ENCODE measurements at places on chromosomes 12 and 14.
A peak's percentile ranks its signal among the peaks of the same experiment; 100 is the strongest.

DNA sequence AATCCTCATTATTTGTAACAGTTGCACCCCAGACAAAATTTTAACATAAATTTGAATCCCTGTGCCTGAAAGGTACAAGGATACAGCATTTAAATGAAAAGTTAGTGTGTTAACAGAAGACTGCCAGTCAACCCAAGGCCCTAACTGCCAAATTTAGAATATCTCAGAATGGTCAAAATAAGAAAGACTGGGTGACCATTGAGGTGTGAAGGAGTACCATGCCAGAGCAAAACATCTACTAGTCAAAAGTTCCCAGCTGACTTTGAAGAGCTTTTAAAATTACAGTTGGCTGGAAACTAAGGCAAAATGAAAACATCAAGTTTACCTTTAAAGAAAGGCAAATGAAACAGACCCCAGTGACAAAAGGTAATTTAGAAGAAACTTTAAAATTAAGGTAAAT, 18.4 kb downstream of the SAV1 start:
- DNase-seq, result no peak

GRCh38 chr14:36845356-36846012, 183.8 kb downstream of the PAX9 start:
- DNase-seq, result no peak

GRCh38 chr14:36976571-36977023, 195.8 kb downstream of the SLC25A21 start:
- DNase-seq, result no peak

DNA sequence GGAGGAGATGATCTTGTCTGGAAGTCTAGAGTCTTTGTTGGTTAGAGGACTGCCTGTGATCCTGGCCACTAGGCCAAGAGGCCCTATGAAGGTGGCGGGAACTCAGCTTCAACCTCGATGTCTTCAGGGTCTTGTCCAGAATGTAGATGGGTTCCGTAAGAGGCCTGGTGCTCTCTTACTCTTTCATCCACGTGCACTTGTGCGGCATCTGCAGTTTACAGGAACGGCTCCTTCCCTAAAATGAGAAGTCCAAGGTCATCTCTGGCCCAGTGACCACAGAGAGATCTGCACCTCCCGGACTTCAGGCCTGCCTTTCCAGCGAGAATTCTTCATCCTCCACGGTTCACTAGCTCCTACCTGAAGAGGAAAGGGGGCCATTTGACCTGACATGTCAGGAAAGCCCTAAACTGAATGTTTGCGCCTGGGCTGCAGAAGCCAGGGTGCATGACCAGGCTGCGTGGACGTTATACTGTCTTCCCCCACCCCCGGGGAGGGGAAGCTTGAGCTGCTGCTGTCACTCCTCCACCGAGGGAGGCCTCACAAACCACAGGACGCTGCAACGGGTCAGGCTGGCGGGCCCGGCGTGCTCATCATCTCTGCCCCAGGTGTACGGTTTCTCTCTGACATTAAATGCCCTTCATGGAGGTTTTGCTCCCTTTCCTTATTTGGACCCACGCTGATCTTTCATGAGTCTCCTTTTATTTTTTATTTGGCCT, 17.7 kb downstream of the WNT5B start:
- no peak for DNase-seq

DNA sequence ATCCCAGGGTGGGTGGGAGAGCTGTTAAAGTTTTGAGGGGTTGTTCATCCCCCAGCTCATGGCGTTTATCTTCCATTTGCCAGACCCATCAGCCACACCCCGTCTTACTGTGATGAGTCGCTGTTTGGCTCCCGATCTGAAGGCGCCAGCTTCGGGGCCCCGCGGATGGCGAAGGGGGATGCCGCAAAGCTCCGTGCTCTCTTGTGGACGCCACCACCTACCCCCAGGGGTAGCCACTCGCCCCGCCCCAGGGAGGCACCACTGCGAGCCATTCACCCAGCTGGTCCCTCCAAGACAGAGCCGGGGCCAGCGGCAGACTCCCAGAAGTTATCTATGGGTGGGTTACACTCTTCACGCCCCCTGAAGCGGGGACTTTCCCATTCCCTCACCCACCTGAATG, 5.7 kb downstream of the RITA1 start:
- DNase-seq, result no peak

DNA sequence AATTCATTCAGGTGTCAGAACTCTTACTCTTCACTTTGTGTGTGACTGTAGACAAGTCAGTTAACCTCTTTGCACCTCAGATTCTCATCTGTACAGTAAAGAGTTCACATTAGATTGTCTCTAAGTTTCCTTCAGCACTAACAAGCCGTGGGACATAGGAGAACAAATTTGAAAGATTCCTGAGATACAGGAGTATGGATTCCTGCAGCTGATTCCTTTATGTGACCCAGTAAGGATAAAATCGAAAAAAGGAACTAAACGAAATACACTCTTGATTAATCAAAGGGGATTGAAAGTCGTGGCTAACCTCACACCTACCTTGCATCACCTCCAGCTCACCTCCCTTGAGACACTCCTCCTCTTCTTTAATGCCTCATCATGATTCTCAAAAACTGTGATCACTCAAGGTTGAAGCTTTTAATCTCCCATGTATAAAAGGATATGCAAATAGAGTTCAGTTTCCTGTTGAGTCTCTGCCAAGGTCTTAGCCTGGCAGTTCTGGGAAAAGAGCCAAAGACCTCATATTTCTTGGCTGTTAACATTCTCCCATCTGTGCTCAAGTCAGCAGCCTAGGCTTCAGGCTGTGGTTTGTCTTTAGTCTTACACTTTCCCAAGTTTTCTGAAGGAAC, 156.6 kb downstream of the DAD1 start:
- peak; percentile 63 for DNase-seq

DNA sequence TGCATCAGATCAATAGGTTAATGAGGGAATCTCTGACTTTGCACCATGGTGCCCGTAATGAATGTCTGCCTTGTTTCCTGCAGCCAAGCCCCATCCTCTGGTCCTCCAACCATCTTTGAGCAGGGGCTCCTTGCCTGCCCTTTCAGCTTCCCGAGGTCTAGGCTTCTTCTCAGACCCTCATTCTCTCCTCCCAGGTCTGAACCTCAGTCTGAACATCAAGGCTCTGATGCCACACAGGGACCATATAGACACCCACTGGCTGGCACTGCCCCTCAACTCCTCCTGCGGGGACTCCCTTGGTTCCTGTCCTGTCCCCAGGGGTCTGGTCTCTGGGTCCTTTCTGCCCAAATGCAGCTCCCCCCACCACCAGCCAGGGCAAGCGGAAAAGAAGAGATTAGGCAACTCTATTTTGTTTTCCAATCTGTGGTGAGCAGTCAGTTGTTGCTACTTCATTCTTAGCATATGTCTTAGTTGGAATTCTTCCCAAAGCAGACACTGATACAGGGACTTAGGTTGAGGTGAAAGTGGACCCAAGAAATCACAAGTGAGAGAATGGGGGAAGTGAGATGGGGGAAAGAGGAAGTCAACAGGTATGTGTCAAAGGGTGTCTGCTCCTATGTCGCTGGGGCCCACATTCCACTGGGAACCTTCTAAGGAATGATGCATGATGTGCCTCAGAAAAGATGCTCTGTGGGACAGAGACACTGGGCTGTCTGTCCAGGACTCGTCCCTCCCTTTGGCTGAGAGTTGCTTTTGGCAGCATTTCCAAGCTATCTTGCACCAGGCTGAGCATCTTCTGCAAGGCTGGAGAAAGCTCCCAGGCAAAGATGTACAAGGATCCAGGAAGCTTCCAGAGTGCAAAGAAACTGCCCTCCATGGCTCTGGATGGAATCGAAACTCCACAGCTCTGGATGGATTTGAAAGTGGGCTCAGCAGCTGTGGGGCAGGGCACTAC, 1096.5 kb upstream of the TMEM132C start:
- DNase-seq, result no peak

DNA sequence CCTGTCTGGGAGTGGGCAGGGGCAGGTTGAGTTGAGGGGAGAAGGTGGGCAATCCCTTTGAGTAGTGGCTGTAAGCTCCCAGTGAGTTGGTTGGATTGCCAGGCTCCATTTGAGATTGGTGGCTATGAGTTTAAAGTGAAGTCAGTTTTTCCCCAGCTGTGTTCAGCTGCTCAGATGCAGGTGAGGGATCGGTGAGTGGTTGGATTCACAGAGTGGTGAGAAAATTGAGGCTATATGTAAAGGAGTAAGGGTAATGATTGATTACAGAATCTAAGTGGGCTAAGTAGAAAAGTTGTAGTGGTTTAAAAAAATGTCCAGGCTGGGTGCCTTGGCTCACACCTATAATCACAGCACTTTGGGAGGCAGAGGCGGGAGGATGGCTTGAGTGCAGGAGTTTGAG, 68.6 kb downstream of the GLRX5 start:
- DNase-seq, result no peak
